Upper lobe of left lung (tissue), 6 donors: ENCODE measurements at places on chromosomes 5 and 9. TPM values are rescaled to one million over a fixed set of nuclear protein-coding genes. Genes with fewer than 3 reads are reported as not detected.

GRCh38 chr5:61702784-61703183 lies 370.7 kb downstream of the ZSWIM6 start:
- no peak for DNase-seq

The ECSCR gene
- 21.3 TPM for total RNA-seq

The CNTNAP3B gene
- 26.9 TPM for total RNA-seq

The EIF4E1B gene
- total RNA-seq = not detected

The NAIP gene
- 38.9 TPM for total RNA-seq

GRCh38 chr9:73869264-73869663 lies 627.9 kb upstream of the RORB start:
- DNase-seq = no peak

The TAF11L11 gene
- total RNA-seq = not detected

DNA sequence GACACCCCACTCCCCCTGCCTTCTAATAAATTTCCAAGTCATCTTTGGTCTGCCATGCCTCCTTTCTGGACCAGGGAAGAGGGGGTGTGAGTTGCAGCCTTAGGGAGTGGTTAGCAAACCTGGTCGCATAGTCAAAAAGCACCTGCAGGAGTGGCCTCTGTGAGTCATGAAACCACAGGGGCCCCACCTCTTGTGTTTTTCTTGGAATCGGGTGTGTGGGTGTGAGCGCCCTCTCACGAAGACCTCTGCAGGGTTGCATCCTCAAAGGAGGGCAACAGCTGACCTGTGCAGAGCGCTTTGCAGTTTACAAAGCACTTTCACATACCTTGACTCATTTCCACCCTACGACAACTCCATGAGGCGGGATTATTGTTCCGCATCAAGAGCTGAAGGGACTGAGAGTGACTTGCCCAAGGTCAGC lies 36.8 kb upstream of the TEX48 start:
- DNase-seq = peak; percentile 30

DNA sequence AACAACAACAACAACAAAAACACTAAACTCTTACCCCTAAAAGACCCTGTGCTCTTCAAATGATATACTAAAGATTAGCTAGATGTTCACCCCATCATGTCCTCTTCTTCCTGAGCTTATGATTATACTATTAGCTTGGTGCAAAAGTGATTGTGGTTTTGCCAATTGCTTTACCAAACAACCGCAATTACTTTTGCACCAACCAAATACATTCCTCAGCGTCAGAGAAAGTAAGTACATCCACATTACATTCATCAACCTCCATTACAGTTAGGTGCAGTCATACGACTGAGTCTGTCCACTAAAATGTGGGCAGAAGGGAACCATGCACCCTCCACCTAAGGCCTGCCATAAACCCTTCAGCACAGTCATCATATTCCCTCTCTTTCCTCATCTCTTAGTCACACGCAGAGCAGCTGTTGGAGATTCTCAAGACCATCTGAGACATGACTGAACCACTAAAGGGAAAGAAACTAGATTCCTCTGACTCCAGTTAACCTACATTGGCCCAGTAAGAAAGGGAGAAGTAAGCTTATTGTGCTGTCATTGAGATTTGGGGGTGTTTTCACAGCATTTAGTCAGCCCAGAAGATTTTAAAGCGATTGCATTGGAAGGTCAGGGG lies 181.6 kb upstream of the TLE4 start:
- no peak for DNase-seq

DNA sequence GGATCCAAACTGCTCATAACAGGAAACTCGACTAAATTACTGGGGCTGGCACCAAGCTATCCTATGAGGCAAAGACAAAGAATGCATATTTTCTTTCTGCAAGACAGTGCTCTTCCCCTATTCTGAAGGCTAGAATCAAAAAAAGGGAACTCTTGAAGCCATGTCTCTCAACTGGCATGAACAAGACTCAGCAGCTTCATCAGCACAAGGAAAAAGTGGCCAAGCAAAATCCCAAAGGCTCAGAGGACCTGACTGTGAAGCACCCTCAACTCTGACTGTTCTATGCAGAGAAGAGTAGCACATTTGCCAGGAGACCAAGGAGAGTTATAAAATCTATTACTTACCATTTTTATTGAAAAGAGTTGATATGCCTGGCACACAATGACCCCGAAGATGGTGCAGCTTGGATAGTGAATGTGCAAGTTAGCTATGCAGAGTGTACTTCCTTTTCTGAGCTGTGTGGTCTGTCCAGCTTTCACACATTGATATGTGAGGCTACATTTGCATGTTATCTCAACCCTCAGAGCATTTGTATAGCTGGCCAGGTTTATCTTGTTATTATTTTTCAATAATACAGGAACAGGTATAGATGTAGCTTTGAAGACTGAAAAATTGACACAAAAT lies 51.0 kb upstream of the FYB1 start:
- no peak for DNase-seq

DNA sequence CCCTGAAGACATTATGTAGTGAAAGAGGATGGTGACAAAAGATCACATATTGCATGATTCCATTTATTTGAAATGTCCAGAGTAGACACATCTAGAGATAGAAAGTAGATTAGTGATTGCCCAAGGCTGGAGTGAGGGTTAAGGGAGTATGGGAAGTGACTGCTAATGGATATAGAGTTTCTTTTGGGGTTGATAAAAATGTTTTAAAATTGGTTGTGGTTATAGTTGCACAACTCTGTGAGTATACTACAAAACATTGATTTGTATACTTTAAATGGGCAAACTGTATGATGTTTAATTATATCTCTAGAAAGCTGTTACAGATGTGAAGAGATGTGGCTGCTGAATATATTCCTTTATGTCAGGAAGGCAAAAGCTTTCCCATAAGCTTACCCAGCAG lies 202.8 kb downstream of the CCDC171 start:
- no peak for DNase-seq

The CDHR2 gene
- 0.34 TPM for total RNA-seq

The LMAN2 gene
- total RNA-seq = 263 TPM

DNA sequence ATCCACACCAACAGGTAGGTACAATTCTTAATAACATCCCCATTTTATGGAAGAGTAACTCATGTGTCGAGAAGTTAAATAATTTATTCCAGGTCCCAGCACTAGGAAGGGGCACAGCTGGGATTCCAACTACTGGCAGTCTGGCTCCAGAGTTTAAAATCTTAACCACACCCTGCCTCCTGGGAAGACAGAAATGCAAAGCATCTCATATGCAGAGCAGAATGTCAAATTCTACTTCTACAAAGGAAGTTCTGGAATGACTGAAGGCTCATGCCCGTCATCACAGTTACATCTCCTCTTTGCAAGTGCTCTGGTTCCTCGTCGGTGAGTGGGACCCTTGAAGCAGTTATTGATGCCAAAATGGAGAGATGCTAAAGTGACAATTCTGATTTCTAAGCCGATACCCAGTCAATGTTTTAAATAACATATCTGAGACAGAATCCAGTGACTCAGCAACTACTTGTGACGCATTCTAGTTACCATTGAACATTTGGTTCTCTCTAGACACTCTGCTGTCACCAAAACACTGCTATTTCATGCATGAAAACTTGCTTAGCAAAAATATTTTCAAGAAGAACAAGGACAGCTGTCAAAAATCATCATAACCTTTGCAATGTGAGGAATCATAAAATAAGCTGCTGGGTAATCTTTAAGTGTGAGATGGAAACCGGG lies 412.7 kb downstream of the CTNND2 start:
- no peak for DNase-seq

The LIFR gene
- total RNA-seq = 73.8 TPM

- no peak for DNase-seq
These were observed 170.9 kb upstream of the TBCA start for GRCh38 chr5:77947041-77947428.

The RGP1 gene
- total RNA-seq = 34.4 TPM

The IL9 gene
- not detected for total RNA-seq
